ENCODE measurements at places on chromosomes 1 and 21.
A peak's percentile ranks its signal among the peaks of the same experiment; 100 is the strongest.

GRCh38 chr1:79235301-79236002, 228.9 kb upstream of the ADGRL4 start:
- DNase-seq: no peak

GRCh38 chr1:65414538-65414937, 5.9 kb upstream of the LEPR start:
- no peak for DNase-seq

DNA sequence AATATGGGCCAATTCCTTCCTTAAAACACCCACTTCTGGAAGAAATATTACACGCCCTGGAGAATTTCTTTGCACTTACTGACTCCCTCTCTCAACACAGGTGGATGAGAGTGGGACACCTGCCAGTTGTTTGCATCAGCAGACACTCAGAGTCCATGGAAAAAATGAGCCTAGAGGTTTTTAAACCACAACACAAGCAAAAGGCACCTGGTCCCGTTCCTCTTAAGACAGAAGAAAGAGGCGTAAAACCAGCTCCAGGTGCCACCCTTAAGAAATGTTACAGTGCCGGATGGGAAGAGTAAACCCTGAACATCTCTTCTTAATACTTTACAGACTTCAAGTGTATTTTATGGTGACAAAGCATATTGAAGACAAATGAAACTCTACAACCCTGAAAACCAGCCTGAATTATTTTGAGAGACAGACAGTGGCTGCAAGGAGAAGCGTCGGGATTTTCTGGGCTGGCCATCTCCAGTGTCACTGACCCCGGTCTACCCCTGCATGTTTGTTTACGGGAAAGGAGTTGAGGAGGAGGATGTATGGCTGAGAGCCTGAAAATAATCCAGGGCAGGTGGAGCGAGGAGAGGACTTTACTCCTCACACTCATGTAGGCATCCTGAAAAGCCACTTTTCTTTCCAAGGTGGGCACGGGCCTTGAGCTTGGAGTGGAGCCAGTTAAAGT, 7.8 kb upstream of the RIPK4 start:
- DNase-seq: peak; percentile 69

- no peak for DNase-seq
These were observed 37.9 kb upstream of the LRIG2 start for GRCh38 chr1:113035086-113035485.
